Calu3 (cell line): ENCODE measurements at places on chromosomes 7 and 10.
A peak's percentile ranks its signal among the peaks of the same experiment; 100 is the strongest.

- peaks cover 36% of the 10 kb centered on the region for H3K4me1 ChIP-seq
- H3K36me3 ChIP-seq, result peaks cover 89% of the 10 kb centered on the region
- H3K27ac ChIP-seq, result peak overlapping the region; percentile 77
- H3K4me3 ChIP-seq, result peak overlapping the region; percentile 99
- no peaks in the 10 kb centered on the region for H3K27me3 ChIP-seq
Measured at GRCh38 chr7:2521341-2521745, 1.8 kb downstream of the LFNG start.

- H3K27ac ChIP-seq, result peak overlapping the region; percentile 16
- no peak overlapping the region for H3K4me3 ChIP-seq
- H3K36me3 ChIP-seq, result peaks cover 4% of the 10 kb centered on the region
- H3K4me1 ChIP-seq, result peaks cover 21% of the 10 kb centered on the region
Measured at GRCh38 chr10:5469353-5470061, 29.9 kb downstream of the CALML5 start.

DNA sequence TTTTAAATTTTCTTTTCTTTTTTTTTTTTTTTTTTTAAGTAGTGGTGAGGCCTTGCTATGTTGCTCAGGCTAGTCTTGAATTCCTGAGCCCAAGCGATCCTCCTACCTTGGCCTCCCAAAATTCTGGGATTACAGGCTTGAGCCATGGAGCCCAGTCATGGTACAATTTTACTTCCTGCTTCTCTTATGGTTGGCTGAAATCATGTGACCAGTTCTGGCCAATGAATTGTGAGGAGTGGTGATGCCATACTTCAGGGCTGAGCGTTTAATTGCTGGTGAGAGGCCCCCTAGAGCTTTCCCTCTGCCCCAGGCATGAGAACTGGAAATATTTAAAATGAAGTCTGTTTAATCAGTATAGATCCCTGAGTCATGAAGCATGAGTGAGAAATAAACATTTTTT is 22.2 kb upstream of the BAIAP2L1 start:
- peak overlapping the region; percentile 39 for H3K27ac ChIP-seq
- no peak for DNase-seq
- H3K27me3 ChIP-seq, result no peaks in the 10 kb centered on the region
- no peak overlapping the region for H3K4me3 ChIP-seq
- H3K36me3 ChIP-seq, result peaks cover 19% of the 10 kb centered on the region

GRCh38 chr10:78229489-78229888 is 195.8 kb downstream of the RPS24 start:
- no peaks in the 10 kb centered on the region for H3K36me3 ChIP-seq
- peaks cover 93% of the 10 kb centered on the region for H3K27me3 ChIP-seq
- DNase-seq, result no peak
- no peak overlapping the region for H3K27ac ChIP-seq
- H3K4me1 ChIP-seq, result no peaks in the 10 kb centered on the region

GRCh38 chr7:106954840-106955239 is 89.7 kb upstream of the PRKAR2B start:
- DNase-seq, result no peak
- no peaks in the 10 kb centered on the region for H3K4me1 ChIP-seq
- peaks cover 32% of the 10 kb centered on the region for H3K27me3 ChIP-seq
- H3K27ac ChIP-seq, result no peak overlapping the region
- H3K36me3 ChIP-seq, result no peaks in the 10 kb centered on the region
- H3K4me3 ChIP-seq, result no peak overlapping the region

DNA sequence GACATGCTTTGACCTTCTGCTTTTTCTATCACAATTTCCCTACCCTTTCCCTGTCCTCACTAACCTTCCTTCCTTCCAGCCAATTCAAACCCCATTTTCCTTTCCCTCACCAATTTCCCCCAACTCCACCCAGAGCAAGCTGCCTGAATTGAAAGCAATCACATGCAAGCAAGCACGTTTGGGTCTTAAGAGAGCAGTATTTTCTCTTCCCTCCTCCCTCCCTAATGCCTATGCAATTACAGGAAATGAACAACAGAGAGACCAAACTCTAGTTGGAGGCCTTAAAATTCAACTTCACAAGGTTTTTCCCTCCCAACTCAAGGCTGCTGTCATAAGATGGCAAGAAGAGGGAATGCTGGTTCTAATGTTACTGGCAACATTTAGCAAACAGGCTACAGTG is 117.2 kb downstream of the MYOF start:
- no peaks in the 10 kb centered on the region for H3K27me3 ChIP-seq
- no peak for DNase-seq
- peak overlapping the region; percentile 58 for H3K27ac ChIP-seq
- H3K4me3 ChIP-seq, result no peak overlapping the region

GRCh38 chr7:35263396-35263795 is 9.5 kb upstream of the TBX20 start:
- H3K4me1 ChIP-seq, result no peaks in the 10 kb centered on the region
- H3K36me3 ChIP-seq, result no peaks in the 10 kb centered on the region
- H3K4me3 ChIP-seq, result no peak overlapping the region
- DNase-seq, result no peak
- no peak overlapping the region for H3K27ac ChIP-seq

DNA sequence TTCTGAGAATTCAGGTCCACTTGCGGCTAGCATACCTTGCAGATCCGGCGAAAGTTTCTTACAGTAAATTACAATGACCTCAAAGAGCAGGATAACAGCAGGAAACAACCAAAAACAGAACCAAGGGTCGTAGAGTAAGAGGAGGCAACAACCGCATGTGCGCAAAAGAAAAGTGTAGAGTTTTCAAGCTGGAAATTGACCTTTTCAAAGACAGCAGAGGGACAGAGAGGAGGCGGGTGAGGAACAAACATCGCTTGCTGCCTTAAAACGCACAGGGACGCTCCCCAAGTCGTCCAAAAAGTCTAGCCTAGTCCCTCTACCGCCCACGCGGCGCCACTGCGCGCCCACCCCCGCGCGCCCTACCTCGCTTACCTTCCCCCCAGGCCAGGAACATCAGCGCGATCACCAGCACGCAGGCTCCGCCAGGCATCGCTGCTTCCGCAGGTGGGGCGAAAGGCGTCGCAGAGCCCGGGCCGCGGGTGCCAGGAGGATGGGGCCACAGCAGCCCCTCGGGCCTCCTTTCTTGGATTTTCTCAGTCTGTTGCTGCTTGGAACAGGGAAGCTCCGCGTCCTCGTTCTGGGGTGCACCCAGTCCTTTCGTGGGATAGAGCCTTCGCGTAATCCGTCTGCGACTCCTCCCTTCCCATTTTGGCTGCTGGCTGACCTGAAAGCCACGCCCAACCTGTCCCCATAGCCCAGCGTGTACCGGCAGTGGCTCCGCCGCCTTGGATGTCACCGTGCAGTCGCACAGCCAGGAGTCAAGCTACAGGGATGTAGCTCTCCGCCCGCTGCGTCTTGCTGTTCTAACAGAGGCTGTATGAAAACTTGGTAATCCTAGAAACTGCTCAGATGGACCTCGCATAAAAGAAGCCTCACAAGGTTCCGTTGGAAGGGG is at the start of gene VWDE:
Gene VWDE (minus strand): TSS at position 579 of the 895 bp plus-strand sequence. CDS start 149 bp downstream, at position 430.
- peak; percentile 91 for DNase-seq
- H3K27me3 ChIP-seq, result no peaks in the 10 kb centered on the region
- H3K4me3 ChIP-seq, result peak within 1 kb of the TSS; percentile 98
- H3K4me1 ChIP-seq, result peaks cover 29% of the 10 kb centered on the region
- peaks cover 29% of the 10 kb centered on the region for H3K36me3 ChIP-seq
- peak within 1 kb of the TSS; percentile 93 for H3K27ac ChIP-seq

GRCh38 chr7:93028610-93029009 is 89.2 kb downstream of the SAMD9 start:
- no peaks in the 10 kb centered on the region for H3K27me3 ChIP-seq
- no peak for DNase-seq
- H3K4me1 ChIP-seq, result no peaks in the 10 kb centered on the region

GRCh38 chr7:148727501-148728278 is 29.0 kb downstream of the CUL1 start:
- no peak overlapping the region for H3K4me3 ChIP-seq
- H3K27ac ChIP-seq, result no peak overlapping the region

- peaks cover 11% of the 10 kb centered on the region for H3K36me3 ChIP-seq
- H3K4me3 ChIP-seq, result no peak overlapping the region
- H3K4me1 ChIP-seq, result peaks cover 13% of the 10 kb centered on the region
- no peak overlapping the region for H3K27ac ChIP-seq
- H3K27me3 ChIP-seq, result peaks cover 100% of the 10 kb centered on the region
- no peak for DNase-seq
Measured at GRCh38 chr7:368651-369475, 78.9 kb downstream of the FOXL3 start.

DNA sequence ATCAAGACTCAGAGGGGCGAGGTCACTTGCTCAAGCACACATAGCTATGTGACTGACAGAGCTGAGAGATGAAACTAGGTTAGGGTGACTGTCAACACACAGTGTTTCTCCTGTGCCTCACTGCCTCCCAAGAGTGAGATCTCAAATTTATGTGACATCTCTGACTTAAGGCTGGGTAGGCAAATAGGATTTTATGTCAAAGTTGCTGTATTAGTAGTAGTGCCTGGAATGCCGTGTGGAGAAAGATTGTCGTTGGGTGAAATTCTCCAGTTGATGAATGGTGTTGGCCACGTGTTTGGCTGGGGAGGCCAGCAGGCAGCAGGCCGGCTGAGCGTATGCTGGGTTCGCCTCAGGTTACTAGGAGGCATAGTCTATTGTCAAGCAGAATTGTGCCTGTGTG is 148.3 kb upstream of the BMPER start:
- H3K27ac ChIP-seq, result no peak overlapping the region
- peaks cover 80% of the 10 kb centered on the region for H3K27me3 ChIP-seq
- H3K4me3 ChIP-seq, result no peak overlapping the region
- H3K36me3 ChIP-seq, result no peaks in the 10 kb centered on the region

- no peak for DNase-seq
- no peak overlapping the region for H3K4me3 ChIP-seq
- H3K4me1 ChIP-seq, result no peaks in the 10 kb centered on the region
- no peak overlapping the region for H3K27ac ChIP-seq
- H3K27me3 ChIP-seq, result no peaks in the 10 kb centered on the region
Measured at GRCh38 chr7:5661942-5662341, 119.5 kb downstream of the RNF216 start.

DNA sequence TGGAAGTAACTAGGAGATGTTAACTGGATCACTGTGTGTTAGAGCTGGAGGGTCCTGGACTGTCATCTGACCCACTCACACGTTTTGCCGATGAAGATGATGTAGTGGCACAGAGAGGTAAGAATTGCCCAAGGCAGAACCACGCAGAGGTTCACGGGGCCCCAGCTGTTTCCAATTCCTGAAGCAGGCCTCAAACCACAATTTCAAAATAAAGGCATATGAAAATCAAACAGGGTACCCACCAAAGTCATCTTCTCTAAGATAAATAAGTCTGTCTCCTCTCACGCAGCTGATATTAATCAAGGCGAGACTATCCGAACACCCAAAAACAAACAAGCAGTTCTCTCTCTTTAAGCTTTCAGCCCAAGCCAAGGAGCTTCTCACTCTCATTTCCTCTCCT is 113.3 kb upstream of the JCAD start:
- H3K36me3 ChIP-seq, result no peaks in the 10 kb centered on the region
- H3K27ac ChIP-seq, result no peak overlapping the region

GRCh38 chr10:6185039-6185716 is 17.6 kb upstream of the PFKFB3 start:
- H3K36me3 ChIP-seq, result no peaks in the 10 kb centered on the region
- no peak for DNase-seq
- no peak overlapping the region for H3K4me3 ChIP-seq
- peaks cover 12% of the 10 kb centered on the region for H3K4me1 ChIP-seq
